ENCODE measurements at places on chromosomes 2 and 18.

DNA sequence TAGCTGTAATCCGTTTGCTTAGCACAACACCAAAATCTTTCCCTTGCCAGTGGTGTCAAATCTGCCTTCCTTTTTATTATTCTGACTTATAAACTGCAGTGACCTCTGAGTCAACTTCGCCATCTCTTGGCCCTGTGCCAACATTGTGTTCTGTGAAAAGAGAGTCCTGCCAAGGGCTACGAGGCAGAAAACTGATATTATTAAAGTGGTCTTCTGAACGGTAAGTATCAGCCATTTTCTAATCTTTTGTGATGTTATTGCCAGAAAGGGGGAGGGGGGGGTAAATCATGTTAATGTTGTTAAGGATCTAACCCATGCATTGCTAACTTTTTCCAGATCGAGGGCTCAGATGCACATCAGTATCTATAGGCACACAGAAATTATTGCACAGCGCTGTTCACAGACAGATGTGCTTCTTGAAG is 121.5 kb upstream of the LTBP1 start:
- DNase-seq = no peak

- no peak for DNase-seq
Observed at GRCh38 chr2:125567100-125567499, 1088.9 kb upstream of the GYPC start.

DNA sequence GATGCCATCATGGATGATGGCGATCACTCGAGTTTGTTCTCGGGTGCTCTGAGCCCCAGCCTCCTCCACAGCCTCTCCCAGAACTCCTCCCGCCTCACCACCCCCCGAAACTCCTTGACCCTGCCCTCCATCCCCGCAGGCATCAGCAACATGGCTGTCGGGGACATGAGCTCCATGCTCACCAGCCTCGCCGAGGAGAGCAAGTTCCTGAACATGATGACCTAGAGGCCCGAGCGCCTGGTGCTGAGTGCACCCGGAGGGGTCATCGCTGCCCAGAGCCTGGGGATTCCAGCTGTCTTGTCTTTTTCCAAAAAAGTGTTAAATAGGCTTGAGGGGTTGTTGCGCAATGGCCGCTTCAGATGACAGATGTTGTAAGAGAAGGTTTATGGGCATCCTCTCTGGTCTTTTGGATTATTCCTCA is 254.8 kb downstream of the GLI2 start:
- DNase-seq = no peak

DNA sequence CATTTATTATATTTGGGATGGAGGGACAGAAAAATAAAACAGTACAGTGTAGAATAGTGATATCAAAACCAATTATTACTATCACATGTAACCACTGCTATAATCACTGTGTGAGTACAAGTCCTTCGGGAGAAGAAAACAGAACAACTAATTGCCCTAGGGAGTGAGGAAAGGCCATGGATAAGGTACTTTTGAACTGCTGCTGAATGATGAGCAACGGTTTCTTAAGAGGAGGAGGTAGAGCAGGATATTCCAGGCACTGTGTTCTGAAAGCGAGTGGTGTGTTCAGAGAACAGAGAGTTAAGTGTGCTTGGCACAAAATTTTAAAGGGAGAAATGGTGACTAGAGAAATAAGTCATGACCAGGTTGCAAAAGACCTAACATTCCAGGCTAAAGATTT is 134.2 kb downstream of the CALCRL start:
- no peak for DNase-seq

- DNase-seq = no peak
Observed at GRCh38 chr2:9807555-9808305, 35.5 kb upstream of the TAF1B start.

GRCh38 chr18:32714571-32715148 is 58.2 kb downstream of the KLHL14 start:
- no peak for DNase-seq

- no peak for DNase-seq
Observed at GRCh38 chr2:241049739-241050623, 51.6 kb downstream of the SNED1 start.

GRCh38 chr2:199206536-199206935 is 251.2 kb downstream of the SATB2 start:
- DNase-seq = no peak

DNA sequence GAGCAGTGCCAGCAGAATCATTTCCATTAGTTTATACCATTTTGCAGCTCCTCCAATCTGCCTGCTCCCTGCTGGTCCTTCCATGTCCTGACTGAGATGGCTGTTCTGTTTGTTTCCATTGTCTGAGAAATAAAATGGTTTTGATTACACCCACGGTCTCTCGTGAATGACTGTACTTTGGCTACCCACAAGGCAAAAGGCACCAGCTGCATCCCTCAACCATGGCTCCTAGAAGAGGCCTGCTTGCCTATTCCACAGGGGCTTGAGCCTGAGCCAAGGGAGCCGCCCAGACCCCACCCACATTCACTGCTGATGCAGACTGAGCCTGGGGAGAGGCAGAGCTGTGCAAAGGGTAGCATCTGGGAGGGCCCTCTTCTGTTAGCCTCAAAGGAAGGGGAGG is 31.2 kb downstream of the MARCHF4 start:
- DNase-seq = no peak

DNA sequence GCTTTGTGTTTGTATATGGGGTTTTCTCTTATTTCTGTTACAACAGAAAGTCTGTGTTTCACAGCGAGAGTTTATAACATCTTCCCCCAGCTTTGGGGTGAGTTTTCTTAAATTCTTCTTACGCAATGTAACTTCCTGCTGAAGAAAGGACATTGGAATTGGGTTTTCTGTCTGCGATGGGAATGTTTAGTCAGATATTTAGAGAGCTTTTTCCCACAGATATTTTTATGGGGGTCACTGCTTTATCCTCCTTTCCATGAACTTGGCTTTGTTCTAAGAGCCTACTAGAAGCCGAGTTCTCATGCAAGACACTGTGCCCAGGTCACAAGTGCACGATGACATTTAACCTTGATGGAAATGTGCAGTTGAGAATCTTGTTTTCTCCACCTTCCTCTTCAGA is 22.1 kb downstream of the B3GNT2 start:
- DNase-seq = no peak

DNA sequence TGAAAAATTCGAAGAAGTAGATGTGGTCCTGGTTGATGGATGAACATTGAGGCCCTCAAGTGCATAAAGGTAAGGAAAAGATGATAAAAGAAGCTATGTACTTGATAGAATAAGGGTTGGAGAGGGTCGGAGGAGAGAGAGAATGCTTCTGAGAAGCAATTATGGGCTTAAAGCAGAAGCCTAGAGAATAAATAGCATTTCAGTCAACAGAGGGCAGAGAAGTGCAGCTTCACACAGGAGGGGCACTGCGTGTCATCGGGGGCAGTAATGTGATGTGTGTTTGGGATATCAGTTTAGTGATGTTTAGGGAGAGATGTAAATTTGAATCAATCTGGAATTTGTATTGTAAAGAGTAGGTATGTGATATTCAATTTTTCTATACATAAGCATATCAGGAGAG is 334.5 kb downstream of the PIK3C3 start:
- DNase-seq = no peak
